Occipital lobe (tissue), 3 donors: ENCODE measurements at places on chromosomes 3 and 15.

DNA sequence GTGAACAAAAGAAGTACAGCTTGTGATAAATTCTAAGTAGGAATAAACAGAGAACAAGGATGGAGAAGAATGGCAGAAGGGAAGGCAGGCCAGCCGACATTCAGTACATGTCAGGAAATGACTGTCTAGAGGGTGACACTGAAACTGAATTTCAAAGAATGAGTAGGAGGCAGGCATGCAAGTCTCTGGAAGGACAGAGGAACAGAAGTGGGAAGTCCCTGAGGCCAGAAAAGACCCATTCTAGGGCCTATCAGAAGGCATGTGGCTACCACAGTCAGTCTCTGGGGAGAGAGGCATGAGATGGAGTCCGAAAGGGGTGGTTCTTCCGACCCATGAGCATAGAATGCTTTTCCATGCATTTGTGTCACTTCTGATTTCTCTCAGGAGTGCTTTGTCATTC is 243.5 kb upstream of the UBE2E2 start:
- DNase-seq = no peak

DNA sequence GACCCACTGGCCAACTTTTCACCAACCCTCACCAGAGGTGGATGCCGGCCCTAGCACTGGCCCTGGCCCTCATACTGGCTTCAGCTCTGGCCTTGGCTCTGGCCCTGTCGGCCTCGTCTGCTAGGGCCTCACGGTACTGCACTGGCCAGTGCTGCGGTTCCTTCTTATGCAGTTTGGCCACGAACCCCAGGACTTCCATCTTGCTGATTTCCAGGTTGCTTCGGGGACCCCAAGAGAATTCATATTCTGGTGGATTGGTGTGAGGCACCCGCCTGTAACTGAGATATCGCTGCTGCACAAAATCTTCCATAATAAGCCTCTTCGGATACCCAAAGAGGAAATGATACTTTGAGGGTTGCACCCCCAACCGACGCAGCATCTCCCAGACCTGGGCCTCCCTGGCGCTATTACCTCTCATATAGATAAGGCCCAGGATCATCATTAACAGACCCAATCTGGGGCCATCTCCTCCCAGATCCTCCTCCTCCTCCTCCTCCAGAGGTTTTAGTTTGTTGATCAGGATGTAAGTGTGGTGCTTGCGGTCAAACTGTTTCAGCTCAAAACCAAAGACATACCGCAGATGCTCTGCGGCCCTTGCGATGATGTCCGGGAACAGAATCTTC is 883 bp downstream of the MAGEF1 start:
- DNase-seq = no peak

- DNase-seq = no peak
Observed at GRCh38 chr3:18806633-18807032, 341.7 kb upstream of the KCNH8 start.

GRCh38 chr15:51536965-51537574 is 85.5 kb downstream of the DMXL2 start:
- DNase-seq = no peak

GRCh38 chr3:197956626-197956988 is 3.4 kb upstream of the LMLN start:
- DNase-seq = no peak

DNA sequence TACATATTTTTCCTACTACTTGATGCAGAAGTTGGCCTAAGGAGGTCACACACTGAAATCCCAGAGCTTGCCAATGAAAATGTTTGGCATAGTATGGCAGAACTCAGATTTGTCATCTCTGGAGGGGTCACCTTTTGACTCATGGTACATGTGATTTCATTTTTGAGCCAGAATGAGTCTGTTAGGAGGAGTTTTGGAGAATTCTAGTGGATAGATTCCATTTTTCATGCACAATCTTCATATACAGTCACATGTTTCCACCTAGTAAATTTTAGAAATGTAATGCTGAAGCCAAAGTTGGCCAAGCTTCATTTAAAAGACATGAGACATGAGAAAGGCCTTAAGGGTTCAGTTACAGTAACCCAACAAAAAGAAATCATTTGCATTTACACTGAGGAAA is 97.8 kb upstream of the IGSF10 start:
- DNase-seq = no peak

DNA sequence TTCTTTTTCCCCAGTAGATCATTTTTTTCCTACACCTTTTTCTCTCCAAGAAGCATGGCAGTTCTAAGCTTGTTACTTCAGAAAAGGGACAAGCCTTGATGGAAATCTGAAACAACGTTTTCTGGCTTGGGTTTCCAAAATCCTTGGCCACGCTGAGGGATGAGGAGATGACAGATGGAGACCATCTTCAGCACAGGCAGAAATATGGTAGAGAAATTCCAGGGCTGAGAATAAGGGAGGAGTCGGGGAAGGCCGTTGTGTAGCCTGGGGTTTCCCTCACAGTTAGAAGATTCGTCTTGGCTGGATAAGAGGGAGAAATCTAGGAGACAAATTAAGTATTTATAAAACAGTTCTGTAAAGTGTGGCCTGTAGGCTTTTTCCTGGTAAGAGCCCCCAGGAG is 33.9 kb upstream of the STT3B start:
- no peak for DNase-seq

DNA sequence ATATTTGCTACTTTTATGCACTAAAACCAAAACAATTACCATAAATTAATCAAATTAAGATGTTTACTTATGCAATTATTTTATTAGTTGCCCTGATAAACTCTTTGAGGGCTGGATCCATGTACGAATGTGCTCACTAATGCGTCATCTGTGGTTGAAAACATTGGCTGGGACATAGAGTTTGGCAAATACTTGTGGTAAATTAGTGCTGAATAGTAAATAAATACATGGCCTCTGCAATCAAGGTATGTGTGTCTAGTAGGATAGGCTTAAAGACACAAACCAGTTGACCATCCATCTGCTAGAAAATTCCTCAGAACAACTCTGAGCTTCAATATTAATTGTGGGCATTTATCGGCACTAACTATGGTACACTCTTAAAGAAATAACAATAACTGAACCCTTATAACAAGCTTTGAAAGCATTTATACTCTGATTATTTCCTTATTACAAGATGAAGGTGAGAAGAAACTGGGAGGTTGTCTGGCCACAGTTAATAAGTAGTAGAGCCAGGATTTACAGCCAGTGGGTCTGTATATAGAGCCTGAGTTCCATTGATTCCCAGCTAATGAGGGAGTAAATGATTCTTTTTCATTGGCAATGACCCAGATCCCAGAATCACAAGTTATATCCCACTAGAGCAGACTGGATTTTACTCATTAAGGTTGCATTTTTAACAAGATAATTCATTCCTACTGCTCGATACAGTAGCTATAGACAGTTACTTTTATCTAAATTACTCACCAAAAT is 169.5 kb upstream of the CNTN6 start:
- DNase-seq = no peak

DNA sequence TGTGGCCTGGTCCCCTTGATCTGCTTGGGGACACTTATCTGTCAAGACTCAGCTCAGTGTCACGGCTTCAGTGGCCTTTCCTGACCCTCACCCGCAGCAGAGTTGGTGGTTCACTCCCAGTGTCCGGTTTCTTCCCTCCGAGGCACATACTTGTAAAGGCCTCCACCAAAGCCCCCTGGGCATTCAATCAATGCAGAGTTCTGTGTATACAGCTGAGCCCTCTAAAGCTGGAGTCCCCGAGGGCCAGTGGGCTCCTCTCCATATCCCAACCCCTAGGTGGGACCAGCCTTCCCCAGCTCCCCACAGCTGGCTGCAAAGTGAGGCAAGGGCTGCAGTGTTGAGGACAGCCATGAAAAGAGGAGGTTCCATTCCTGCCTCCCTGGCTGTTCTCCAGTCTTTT is 70.9 kb upstream of the RGMA start:
- no peak for DNase-seq

- DNase-seq = no peak
Observed at GRCh38 chr15:57509126-57509525, 82.6 kb upstream of the MYZAP start.

- no peak for DNase-seq
Observed at GRCh38 chr15:58460116-58460790, 28.5 kb downstream of the LIPC start.

GRCh38 chr15:39931615-39932014 is 2.3 kb upstream of the EIF2AK4 start:
- DNase-seq = no peak

- DNase-seq = no peak
Observed at GRCh38 chr15:84953726-84954125, 27.9 kb upstream of the PDE8A start.

GRCh38 chr15:96851613-96852012 is 521.1 kb downstream of the NR2F2 start:
- DNase-seq = no peak

DNA sequence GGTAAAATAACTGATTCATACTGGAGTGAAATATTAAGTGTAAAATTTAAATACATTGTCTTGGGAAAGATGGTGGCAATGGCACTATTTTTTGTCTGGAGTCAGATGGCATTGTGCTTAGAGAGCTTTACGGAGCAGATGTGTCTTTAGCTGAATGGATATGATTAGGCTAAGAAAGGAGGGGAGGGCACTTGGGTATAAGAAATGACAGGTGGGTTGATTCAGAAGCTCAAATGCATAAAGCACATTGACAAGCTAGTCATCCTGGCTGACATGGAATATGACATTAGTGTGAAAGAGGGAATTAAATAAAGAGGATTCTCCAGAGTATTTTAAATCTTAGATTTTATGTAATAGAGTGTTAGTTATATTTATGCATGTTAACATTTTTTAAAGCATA is 570.1 kb upstream of the CBLB start:
- DNase-seq = no peak

DNA sequence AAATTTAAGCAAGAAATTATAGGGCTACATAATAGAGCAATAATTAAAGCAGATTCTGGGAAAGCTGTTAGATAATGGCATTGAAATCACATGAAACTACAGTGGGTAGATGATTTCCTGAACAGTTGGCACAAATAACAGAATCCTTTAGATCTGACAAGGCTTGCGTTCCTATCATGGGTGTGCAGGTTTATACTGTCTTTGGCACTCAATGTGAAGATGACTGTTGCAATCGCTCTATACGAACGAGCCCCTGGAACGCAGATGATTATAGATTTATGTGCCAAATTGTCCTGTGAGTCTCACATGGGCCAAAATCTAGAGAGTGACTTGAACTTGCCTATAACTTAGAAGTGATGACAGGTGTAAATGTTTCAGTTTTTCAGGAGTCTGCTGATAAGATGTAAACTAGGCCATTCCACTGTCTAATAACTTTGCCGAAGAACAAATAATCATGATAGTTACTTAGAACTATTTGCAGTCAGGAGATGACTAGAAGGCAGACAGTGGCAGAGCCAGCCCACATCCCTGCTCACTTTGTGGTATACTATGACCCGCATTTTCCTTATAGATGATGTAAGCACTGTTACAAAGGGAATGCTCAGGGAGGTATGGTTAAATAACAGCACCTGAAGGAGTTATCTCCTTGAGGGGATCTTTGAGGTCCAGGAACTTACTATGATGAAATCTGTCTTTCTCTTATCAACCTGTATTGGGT is 30.5 kb upstream of the TRPC1 start:
- DNase-seq = no peak

DNA sequence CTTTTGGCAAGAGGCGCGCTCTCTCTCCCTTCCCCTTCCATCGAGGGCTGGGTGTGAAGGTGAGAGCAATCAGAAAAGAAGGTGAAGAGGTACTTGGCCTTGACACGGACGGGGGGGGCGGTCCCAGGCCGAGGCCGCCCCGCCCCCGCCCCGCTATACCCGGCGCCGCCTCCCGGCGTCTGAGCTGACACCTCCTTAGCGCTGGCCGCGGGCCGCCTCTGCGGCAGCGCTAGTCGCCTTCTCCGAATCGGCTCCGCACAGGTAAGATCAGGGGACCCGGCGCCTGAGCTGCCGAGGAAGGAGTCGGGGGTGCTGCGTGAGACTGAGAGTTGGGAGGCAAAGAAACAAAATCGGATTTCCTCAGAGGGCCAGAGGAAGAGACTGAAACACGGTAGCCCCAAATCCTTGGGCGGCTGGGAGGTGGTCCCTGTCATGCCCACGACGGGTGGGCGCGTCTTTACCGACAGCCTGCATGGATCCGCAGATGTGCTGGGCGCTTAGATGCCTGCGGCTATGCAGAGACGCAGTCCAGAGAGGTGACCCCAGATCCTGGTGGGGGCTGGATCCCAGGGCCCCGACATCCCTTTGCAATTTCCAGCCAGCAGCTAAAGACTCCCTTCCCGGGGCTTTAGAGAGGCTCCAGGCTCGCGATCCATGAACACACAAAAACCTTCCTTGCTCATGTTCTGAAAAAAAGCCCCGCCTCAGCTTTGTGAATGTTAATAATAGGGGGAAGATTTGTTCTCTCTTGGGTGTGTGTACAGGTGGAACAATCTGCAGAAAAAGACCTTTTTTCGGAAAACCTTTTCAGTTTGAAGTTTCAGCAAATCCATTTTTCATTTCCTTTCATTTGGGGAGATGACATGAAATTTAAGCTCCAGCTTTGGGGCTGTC is at the start of gene ENTPD3:
TSS of gene ENTPD3 (plus strand) at position 184 of the 894 bp plus-strand sequence. CDS start 874 bp downstream, outside the sequence.
- DNase-seq = no peak

DNA sequence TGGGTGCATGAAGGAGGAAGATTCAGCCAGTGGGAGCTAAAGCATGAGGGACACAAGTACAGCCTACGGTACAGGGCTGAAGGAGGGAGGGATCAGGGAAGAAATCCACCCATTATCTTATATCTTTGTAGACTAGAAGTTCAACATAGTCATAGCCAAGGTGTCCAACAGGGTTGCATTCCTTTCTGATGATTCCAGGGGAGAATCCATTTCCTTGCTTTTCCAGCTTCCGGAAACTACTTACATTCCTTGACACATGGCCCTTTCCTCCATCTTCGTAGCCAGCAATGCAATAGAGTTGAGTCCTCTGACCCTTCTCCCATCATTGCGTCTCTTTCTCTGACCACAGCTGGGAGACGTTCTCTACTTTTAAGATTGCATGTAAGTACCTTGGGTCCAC is 471.0 kb upstream of the SEMA6D start:
- no peak for DNase-seq

DNA sequence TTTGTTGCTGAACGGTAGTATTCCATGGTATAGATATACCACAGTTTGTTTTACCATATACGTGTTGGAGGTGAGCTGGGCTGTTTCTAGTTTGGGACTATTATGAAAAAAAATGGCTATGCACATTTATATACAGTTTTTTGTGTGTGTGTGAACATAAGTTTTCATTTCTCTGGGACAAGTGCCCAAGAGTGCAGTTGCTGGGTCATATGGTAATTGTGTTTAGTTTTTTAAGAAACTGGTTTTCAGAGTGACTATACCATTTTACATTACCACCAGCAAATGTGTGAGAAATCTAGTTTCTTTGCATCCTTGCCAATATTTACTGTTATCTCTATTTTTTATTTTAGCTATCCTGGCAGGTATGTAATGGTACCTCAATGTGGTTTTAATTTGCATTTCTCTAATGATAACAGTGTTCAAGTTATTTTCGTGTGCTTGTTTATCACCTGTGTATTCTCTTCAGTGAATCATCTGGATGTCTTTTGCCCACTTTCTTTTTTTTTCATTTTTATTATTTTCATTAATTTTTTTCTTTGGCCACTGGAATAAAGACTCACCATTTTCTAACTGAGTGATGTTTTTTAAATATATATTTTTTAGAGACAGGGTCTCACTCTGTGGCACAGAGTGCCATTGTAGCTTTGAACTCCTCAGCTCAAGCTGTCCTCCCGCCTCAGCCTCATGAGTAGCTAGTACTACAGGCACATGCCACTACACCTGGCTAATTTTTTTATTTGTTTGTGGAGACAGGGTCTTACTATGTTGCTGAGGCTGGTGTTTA is 75.3 kb downstream of the ZNF609 start:
- no peak for DNase-seq

- no peak for DNase-seq
Observed at GRCh38 chr3:133474817-133475216, 75.0 kb downstream of the BFSP2 start.

GRCh38 chr15:99954361-99955180 is 221.3 kb upstream of the LYSMD4 start:
- no peak for DNase-seq

GRCh38 chr15:72141171-72142084 is 23.2 kb downstream of the SENP8 start:
- no peak for DNase-seq
